ENCODE measurements at places on chromosomes 5 and 9.

- DNase-seq: peak; percentile 70
Measured at GRCh38 chr5:119355685-119356611, at the start of gene TNFAIP8. TSS of gene TNFAIP8 (plus strand) at chr5:119356019. CDS start at chr5:119356091, 72 bp downstream.

DNA sequence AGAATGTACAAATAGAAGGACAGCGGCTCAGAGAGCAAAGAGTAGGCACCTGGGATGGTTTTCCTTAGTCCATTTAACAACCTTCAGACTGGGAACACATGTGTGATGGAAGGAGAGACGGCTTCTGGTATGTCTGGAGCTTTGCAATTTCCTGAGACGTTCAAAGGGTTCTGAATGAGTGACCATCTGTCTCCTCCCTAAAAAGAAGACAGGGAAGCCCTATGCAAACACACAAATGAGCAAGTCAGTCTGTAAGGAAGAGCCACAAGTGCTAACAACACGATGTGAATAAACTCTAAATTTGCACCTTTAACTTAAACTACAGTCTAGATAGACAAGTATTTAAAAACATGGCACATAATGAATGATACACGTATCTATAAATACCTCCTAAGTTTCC, 391.0 kb downstream of the ICE1 start:
- no peak for DNase-seq

DNA sequence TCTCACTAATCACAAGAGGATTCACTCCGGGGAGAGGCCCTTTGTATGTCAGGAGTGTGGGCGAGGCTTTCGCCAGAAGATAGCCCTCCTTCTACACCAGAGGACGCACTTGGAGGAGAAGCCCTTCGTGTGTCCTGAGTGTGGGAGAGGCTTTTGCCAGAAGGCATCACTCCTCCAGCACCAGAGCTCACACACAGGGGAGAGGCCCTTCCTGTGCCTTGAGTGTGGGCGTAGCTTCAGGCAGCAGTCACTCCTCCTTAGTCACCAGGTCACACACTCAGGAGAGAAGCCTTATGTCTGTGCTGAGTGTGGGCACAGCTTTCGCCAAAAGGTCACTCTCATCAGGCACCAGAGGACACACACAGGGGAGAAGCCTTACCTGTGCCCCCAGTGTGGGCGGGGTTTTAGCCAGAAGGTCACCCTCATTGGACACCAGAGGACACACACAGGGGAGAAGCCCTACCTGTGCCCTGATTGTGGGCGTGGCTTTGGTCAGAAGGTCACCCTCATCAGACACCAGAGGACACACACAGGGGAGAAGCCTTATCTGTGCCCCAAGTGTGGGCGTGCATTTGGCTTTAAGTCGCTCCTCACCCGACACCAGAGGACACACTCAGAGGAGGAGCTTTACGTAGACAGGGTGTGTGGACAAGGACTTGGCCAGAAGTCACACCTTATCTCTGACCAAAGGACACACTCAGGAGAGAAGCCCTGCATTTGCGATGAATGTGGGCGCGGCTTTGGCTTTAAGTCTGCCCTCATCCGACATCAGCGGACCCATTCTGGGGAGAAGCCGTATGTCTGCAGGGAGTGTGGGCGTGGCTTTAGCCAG, 27.8 kb downstream of the NUTM2F start:
- DNase-seq: no peak

- no peak for DNase-seq
Measured at GRCh38 chr9:77808751-77809081, 160.6 kb upstream of the GNA14 start.

GRCh38 chr9:89640361-89640760, 35.5 kb downstream of the GADD45G start:
- DNase-seq: peak; percentile 49

DNA sequence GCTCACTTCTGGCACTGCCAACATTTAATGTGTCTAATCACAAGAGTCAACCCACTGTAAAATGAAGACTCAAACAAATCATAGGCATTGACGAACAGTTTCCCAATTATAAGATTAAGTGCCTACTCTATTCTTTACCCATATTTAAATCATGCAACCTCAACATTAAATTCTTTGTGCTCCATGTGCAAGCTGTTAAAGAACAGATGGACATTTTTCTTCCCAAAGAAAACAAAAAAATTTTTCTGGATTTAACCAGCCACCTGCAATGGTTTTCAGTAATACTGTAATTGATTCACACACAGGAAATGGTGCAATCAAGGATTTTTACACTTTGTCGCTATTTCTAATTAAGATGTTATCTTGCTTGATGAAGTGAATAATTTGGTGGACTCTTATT, 3.6 kb downstream of the HNRNPK start:
- DNase-seq: no peak

DNA sequence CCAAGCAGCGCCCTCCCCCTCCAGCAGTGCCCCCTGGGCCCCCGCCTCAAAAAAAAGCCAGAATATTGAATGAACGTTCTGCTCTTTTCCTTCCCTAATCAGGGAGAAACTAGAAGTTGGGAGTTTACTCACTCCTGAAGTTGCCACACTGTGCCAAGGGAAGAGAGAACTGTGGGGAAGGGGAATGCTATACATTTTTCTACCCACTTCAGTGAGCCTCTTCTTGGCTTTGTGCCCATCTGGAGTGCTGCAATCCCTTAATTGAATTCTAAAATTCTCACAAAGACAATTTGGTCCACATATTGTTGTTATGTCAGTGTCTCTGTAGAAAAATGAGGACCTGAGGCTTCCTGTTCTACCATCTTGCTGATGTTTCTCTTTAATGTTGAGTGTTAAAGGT, 443.7 kb downstream of the DIRAS2 start:
- DNase-seq: no peak

DNA sequence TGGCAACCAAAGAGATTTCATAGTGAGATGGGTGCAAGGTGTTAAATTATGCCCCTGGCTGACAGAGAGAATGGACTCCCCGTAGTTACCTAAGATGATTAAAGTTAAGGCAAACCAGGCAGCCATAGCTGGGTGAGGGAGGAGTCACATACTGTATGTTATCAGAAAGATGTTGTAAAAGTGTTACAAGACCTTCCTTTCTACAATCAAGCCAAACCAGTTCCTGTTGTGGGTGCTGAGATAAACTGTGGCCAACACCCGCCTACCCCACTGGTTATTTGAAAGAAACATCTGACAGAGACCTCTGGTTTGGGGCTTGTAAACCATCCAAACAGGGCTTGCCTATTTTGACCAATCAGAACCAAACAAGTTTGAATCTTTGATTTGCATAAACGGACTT, 684.7 kb upstream of the NUDT12 start:
- no peak for DNase-seq

DNA sequence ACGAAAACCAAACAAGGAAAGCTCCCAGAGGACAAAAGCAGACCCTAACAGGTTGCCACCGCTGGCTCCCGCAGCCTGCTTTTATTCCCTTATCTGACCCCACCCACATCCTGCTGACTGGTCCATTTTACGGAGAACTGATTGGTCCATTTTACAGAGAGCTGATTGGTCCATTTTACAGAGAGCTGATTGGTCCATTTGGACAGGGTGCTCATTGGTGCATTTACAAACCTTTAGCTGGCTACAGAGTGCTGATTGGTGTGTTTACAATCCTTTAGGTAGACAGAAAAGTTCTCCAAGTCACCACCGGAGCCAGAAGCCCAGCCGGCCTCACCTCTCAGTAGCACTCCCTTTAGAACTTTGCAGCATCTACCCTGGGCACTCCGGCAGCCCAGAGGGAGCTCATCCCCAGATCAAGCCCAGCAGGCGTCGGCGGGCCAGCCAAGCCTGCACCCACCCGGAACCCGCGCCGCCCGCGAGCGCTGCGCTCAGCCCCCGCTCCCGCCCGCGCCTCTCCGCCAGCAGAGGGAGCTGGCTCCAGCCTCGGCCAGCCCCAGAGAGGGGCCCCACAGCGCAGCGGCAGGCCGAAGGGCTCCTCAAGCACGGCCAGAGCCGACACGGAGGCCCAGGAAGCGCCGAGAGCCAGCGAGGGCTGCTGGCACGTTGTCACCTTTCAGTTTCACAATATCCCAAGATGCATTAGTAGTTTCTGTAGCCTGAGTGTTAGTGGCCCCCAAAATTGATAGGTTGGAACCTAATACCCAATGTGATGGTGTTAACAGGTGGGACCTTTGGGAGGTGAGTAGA, 35.3 kb upstream of the CLPTM1L start:
- DNase-seq: peak; percentile 27

- peak; percentile 25 for DNase-seq
Measured at GRCh38 chr9:135108831-135109510, 21.5 kb downstream of the OLFM1 start.

GRCh38 chr9:107750741-107751566, 261.4 kb upstream of the KLF4 start:
- peak; percentile 45 for DNase-seq

- no peak for DNase-seq
Measured at GRCh38 chr9:114434878-114435311, 47.1 kb upstream of the AKNA start.

GRCh38 chr9:99235926-99236634, 14.0 kb downstream of the SEC61B start:
- DNase-seq: no peak

GRCh38 chr5:107779437-107779836, 108.7 kb upstream of the EFNA5 start:
- no peak for DNase-seq

- DNase-seq: no peak
Measured at GRCh38 chr9:28413471-28413870, 840.2 kb upstream of the C9orf72 start.

GRCh38 chr5:124908581-124909451, 162.4 kb upstream of the ZNF608 start:
- no peak for DNase-seq

DNA sequence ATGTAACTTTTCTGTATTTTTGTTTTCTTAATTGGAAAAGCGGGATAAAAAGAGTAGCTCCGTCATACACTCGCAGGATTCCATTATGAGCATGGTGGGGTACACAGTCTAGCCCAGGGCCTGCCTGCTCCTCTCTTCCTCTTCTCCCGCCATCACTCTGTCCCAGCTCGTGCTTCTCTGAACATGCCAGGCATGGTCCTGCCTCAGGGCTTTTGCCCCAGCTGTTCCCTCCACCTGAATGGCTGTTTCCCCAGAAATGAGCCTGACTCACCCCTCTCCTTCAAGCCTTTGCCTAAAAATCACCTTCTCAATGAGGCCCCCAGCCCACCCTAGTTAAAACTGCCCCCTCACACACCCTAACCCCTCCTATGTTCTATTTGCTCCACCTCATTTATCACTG, 4.5 kb downstream of the CORO2A start:
- DNase-seq: no peak

- no peak for DNase-seq
Measured at GRCh38 chr5:132474131-132474723, 16.3 kb downstream of the IRF1 start.

GRCh38 chr9:21831841-21832509, 29.5 kb downstream of the MTAP start:
- no peak for DNase-seq

DNA sequence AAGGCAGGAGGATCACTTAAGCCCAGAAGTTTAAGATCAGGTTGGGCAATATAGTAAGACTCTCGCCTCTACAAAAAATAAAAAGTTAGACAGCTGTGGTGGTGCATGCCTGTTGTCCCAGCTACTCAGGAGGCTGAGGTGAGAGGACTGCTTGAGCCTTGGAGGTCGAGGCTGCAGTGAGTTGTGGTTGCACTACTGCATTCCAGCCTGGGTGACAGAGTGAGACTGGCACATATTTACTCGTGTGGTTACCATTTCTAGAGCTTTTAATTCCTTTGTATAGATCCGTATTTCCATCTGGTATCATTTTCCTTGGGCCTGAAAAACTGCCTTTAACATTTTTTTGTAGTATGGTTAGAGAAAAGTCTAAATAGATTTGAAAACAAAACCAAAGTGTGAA, 7.8 kb downstream of the IL6ST start:
- DNase-seq: no peak

GRCh38 chr5:77806213-77806843, 30.2 kb upstream of the TBCA start:
- DNase-seq: no peak

DNA sequence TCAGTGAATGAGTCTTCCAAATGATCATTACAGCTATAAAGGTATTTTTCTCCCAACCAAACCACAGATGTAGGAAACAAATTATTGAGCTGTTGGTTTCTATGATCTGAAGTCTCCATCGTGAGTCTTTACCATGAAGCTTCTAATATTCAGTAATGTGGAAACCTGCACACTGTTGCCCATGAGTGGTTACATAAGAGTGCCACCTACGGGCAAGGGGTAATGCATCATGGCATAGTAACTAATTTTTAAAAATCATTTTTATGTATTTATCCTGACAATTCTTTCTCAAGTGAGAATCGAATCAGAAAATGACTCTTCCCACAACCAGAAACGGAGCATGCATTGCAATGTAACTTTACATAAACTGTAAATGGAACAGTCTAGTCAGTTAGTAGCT, 282.5 kb upstream of the SMARCA2 start:
- DNase-seq: no peak

DNA sequence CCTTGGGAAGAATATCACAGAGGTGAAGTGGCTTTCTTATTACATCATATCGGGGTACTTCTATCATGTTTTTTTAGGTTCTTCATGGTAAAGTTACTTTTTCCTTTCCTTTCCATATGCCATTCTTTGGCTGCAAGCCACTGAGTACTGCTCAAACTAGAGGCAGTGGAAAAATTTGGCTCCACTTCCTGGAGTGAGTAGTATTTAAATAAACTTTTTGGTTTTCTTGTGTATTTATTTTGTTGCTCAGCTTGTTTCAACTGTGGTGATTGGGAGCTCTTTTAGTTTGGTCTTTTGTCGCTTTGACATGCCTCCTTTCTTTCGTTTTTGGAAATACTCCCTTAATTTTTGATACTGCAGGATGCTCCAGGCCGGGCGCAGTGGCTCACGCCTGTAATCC, 69.8 kb downstream of the WDR70 start:
- no peak for DNase-seq

DNA sequence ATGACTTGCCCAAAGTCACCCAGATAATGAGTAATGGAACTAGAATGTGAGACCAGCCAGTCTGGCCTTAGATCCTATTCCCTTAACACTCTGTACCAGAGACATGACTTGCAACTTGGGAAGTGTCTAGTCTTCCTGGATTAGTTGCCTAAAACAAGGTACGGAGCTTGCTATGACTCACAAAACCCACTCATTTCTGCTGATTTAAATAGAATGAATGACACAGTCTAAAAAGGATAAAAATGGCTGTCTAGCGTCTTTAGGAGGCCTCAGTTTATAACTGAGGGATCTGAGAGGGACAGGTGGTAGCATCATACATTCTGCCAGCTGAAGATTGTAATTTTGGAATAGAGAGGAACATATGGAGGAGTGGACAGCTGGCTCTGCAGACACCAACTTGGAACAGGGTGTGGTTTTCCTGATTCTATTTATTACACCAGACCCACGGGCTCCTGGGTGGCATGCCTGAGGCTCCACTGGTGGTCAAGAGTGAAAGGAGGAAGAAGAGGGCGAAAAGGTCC, 62.7 kb downstream of the ABLIM3 start:
- no peak for DNase-seq
